ENCODE measurements at places on chromosomes 6 and 20. TPM values are rescaled to one million over a fixed set of nuclear protein-coding genes. Genes with fewer than 3 reads are reported as not detected.

PCK1 gene
- not detected for total RNA-seq

DNA sequence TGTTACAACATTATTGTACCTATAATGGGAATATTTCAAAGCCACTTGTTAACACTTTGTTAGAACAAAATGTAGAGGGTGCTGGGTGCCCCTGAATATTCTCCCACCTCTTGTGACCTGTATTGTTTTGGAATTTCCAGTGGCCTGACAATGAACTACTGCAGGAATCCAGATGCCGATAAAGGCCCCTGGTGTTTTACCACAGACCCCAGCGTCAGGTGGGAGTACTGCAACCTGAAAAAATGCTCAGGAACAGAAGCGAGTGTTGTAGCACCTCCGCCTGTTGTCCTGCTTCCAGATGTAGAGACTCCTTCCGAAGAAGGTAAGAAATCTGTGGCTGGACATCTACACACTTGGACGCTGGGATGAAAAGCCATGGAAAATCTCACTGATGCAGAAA lies 28.9 kb downstream of the PLG start:
- no peak for DNase-seq
- peaks cover 4% of the 10 kb centered on the region for H3K27me3 ChIP-seq
- no peak overlapping the region for H3K27ac ChIP-seq
- no peaks in the 10 kb centered on the region for H3K36me3 ChIP-seq
- H3K4me1 ChIP-seq: no peaks in the 10 kb centered on the region
- H3K4me3 ChIP-seq: no peak overlapping the region

RCAN2 gene
- 0.37 TPM for total RNA-seq

DEFB132 gene
- total RNA-seq: not detected

TFAP2D gene
- not detected for total RNA-seq

DNA sequence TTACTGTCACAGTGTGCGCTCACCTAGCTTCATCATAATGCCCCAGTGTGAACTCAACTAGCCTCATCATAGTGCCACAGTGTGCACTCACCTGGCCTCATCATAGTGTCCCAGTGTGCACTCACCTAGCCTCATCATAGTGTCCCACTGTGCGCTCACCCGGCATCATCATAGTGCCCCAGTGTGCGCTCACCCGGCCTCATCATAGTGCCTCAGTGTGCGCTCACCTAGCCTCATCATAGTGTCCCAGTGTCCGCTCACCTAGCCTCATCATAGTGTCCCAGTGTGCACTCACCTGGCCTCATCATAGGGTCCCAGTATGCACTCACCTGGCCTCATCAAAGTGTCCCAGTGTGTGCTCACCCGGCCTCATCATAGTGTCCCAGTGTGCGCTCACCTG lies 10.6 kb downstream of the TMEM242 start:
- peaks cover 11% of the 10 kb centered on the region for H3K4me1 ChIP-seq
- DNase-seq: no peak
- no peak overlapping the region for H3K27ac ChIP-seq
- no peaks in the 10 kb centered on the region for H3K27me3 ChIP-seq

SALL4 gene
- total RNA-seq: 0.11 TPM

ZNF217 gene
- total RNA-seq: 144 TPM

RNF144B gene
- total RNA-seq: 3.6 TPM

DNA sequence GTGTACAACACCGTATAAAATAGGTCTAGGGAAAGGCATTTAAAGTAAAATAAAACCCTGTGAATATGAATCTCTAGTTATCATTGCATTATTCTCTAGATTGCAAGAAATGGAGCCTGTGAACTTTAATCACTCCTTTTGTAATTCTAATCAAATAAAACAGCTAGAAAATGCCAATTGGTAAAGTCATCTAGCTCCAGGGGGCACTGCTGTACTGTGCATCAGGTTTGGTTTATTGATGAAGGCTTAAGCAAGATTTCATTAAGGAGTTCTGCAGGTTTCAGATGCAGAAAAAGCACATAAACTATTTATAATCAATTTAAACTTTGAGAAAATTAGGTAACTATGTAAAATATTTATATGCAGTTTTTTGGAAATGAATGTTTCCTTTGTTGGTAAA lies 645.0 kb downstream of the PHF3 start:
- DNase-seq: no peak
- no peak overlapping the region for H3K4me3 ChIP-seq
- no peaks in the 10 kb centered on the region for H3K36me3 ChIP-seq
- H3K4me1 ChIP-seq: no peaks in the 10 kb centered on the region

DNA sequence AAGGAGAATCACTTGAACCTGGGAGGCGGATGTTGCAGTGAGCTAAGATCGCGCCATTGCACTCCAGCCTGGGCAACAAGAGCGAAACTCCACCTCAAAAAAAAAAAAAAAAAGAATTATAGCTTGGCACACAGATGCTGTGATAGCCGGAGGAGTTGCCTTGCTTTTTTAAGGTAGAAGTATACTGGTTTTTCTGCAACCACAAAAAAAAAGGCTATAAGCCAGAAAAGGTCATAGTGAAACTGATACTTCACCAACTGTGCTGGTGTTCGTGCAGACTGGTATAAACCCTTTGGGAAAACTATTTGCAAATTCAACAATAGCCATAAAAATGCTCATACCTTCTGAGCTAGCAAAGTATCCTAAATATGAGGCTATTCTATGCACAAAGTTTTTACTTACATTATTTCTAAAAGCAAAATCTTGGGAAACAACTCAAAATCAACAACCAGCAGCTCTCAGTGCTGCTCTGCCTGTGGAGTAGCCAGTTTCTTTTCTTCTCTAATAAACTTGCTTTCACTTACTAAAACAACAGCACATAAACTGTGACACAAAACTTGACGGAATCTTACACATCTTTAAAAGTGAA lies 44.0 kb downstream of the B4GALT5 start:
- H3K27ac ChIP-seq: peak overlapping the region; percentile 76
- peak overlapping the region; percentile 68 for H3K4me3 ChIP-seq
- H3K27me3 ChIP-seq: peaks cover 4% of the 10 kb centered on the region
- no peak for DNase-seq
- peaks cover 9% of the 10 kb centered on the region for H3K36me3 ChIP-seq

DNA sequence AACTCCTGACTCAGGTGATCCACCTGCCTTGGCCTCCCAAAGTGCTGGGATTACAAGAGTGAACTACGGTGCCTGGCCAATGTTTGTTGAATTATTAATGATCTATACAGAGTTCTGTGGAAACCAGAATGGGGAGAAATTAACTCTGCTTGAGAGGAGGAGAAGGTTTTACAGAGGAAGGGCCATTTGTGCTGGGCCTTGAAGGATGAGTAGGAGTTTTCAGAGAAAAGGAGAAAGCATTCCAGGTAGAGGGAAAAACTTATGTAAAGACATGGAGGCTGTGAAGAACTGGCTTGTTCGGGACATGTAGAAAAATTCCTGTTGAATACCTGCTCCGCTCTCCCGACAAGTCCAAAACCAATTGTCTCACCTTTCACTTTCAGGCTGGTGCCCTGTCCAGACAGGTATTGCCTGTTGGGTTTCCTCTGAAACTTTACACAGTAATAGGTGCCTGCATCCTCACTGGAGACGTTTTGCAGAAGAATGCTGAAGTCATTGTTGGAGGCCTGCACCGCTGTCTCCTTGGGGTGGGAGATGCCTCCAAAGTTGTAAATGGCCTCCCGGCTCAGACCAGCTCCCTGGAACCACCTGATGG lies 11.3 kb upstream of the NSFL1C start:
- no peak for DNase-seq
- peaks cover 2% of the 10 kb centered on the region for H3K4me1 ChIP-seq
- peaks cover 11% of the 10 kb centered on the region for H3K27me3 ChIP-seq
- H3K27ac ChIP-seq: no peak overlapping the region
- H3K36me3 ChIP-seq: no peaks in the 10 kb centered on the region

DNA sequence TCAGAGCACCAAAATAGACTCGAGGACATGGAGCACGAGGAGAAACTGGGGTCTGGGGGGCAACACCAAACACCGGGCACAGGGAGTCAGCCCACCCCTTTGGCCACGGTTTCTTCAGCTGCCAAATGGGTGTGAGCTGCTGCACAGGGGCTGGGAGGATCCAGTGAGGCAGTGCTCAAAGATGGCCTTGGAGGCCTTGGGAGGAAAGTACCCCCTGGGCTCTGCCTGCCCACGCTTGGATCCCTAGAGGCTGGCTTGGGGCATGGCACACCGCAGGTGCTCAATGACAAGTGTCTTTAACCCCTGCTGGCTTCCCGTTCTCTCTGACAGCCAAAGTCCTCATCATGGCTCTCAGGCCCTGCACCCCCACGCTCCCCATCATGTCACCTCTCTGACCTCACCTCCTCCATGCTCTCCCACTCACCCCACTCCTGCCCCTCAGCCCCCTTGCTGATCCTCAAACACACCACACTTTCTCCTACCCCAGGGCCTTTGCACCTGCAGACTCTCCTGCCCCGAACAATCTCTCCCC lies 190.3 kb downstream of the ANKRD60 start:
- peaks cover 3% of the 10 kb centered on the region for H3K27me3 ChIP-seq
- DNase-seq: no peak
- no peaks in the 10 kb centered on the region for H3K4me1 ChIP-seq
- no peak overlapping the region for H3K4me3 ChIP-seq

SRSF12 gene
- not detected for total RNA-seq

GRCh38 chr6:67888886-67889681 lies 746.0 kb upstream of the ADGRB3 start:
- H3K27me3 ChIP-seq: no peaks in the 10 kb centered on the region
- H3K4me1 ChIP-seq: no peaks in the 10 kb centered on the region
- no peaks in the 10 kb centered on the region for H3K36me3 ChIP-seq
- H3K27ac ChIP-seq: no peak overlapping the region

GRCh38 chr6:5619249-5619648 lies 357.9 kb downstream of the FARS2 start:
- H3K36me3 ChIP-seq: peaks cover 41% of the 10 kb centered on the region
- peak; percentile 51 for DNase-seq
- no peaks in the 10 kb centered on the region for H3K27me3 ChIP-seq
- H3K4me1 ChIP-seq: peaks cover 14% of the 10 kb centered on the region
- H3K4me3 ChIP-seq: peak overlapping the region; percentile 61

LGSN gene
- total RNA-seq: 0.17 TPM

DNA sequence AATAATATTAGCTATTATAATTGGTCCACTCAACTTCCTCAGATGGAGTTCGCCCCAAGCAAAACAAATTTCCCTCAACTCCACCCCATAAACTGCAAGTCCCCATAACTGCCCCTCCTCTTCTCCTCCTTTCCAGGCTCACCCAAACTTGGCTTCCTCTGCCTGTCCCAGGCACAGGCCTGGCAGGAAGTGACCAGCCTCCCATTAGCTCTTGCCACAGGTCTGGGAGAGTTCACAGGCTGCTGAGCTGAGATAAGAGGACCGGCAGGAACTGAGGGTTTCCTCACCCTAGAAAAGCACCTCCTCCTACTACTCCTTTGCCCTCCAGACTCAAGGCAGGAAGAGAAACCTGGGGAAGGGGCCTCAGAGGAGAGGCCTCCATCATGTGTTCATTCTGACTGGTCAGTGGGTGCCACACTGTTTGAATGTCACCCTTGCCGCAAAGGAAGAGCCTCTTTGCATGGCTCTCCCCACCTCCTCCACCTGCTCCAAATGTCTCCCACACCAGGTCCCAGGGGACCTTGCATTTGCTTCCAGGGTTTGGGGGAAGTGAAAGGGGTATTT lies 24.5 kb upstream of the SMIM29 start:
- peaks cover 2% of the 10 kb centered on the region for H3K36me3 ChIP-seq
- DNase-seq: no peak
- peaks cover 14% of the 10 kb centered on the region for H3K4me1 ChIP-seq
- H3K27ac ChIP-seq: no peak overlapping the region
- no peaks in the 10 kb centered on the region for H3K27me3 ChIP-seq

GRCh38 chr6:144364208-144364720 lies 79.1 kb downstream of the UTRN start:
- H3K27me3 ChIP-seq: no peaks in the 10 kb centered on the region
- peak overlapping the region; percentile 36 for H3K27ac ChIP-seq
- H3K4me3 ChIP-seq: no peak overlapping the region
- H3K4me1 ChIP-seq: peaks cover 42% of the 10 kb centered on the region
- H3K36me3 ChIP-seq: peaks cover 56% of the 10 kb centered on the region

GRCh38 chr6:159679091-159680077 lies 13.7 kb downstream of the SOD2 start:
- H3K36me3 ChIP-seq: peaks cover 24% of the 10 kb centered on the region
- H3K27ac ChIP-seq: peak overlapping the region; percentile 1
- peaks cover 6% of the 10 kb centered on the region for H3K4me1 ChIP-seq

PBOV1 gene
- total RNA-seq: not detected

GRCh38 chr6:167469672-167470071 lies 144.8 kb downstream of the TTLL2 start:
- H3K27me3 ChIP-seq: peaks cover 4% of the 10 kb centered on the region
- H3K4me1 ChIP-seq: peaks cover 4% of the 10 kb centered on the region
- H3K4me3 ChIP-seq: no peak overlapping the region
- no peak for DNase-seq
- no peak overlapping the region for H3K27ac ChIP-seq

- peak overlapping the region; percentile 43 for H3K4me3 ChIP-seq
- H3K4me1 ChIP-seq: peaks cover 81% of the 10 kb centered on the region
Observed at GRCh38 chr20:31680286-31681127, 42.2 kb downstream of the BCL2L1 start.

DNA sequence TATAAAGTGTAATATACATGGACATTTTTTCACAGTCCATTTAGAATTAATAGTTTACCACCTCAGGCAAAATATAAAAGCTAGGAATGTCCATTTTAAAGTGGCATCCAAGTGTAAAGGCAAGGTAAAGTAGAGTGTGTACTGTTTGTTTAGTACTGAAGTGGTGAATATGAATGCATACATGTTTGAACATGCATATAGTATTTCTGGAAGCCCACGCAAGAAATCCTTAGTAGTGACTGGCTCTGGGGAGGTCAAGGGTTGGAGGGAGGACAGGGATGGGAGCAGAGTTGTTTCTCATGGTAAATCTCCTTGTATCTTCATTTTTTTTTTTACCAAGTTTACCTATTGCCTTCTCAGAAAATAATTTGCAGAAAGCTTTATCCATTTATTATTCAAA lies 129.2 kb downstream of the UNC5CL start:
- peaks cover 1% of the 10 kb centered on the region for H3K4me1 ChIP-seq
- peaks cover 33% of the 10 kb centered on the region for H3K27me3 ChIP-seq
- no peaks in the 10 kb centered on the region for H3K36me3 ChIP-seq
- DNase-seq: no peak
- H3K4me3 ChIP-seq: no peak overlapping the region
- no peak overlapping the region for H3K27ac ChIP-seq

DNA sequence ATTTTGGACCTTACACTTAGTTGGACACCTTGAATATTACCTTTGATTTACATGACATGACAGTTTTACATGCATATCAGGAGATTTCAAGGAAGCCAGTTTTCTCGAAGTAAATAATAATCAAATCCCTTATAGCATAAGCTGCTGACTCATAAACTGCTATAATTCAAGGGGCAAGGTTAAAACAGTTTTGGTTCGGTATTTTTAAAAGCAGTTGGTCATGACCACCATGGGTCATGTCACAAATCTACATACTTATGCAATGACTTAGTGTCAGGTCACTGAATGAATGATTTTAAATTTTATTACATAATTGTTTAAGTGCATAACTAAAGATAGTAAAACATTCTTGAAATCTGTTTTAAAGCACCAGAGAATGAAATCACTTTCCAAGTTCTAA lies 158.0 kb downstream of the DST start:
- DNase-seq: no peak
- no peak overlapping the region for H3K27ac ChIP-seq
- no peaks in the 10 kb centered on the region for H3K27me3 ChIP-seq
- no peaks in the 10 kb centered on the region for H3K4me1 ChIP-seq
- no peak overlapping the region for H3K4me3 ChIP-seq
- no peaks in the 10 kb centered on the region for H3K36me3 ChIP-seq

GNAS-AS1 gene
- total RNA-seq: 1.6 TPM

- H3K4me1 ChIP-seq: peaks cover 40% of the 10 kb centered on the region
- DNase-seq: no peak
- peaks cover 21% of the 10 kb centered on the region for H3K36me3 ChIP-seq
- no peak overlapping the region for H3K4me3 ChIP-seq
Observed at GRCh38 chr20:45047581-45048119, 53.3 kb downstream of the KCNS1 start.

GRCh38 chr20:34708621-34709043 lies 4.5 kb downstream of the TP53INP2 start:
- peaks cover 6% of the 10 kb centered on the region for H3K36me3 ChIP-seq
- DNase-seq: peak; percentile 79
- peak overlapping the region; percentile 72 for H3K27ac ChIP-seq
- H3K27me3 ChIP-seq: peaks cover 7% of the 10 kb centered on the region
- peaks cover 28% of the 10 kb centered on the region for H3K4me1 ChIP-seq

Data from activated naive CD8-positive, alpha-beta T cell treated with anti-CD3 and anti-CD28 coated beads, Interleukin-2, amount 10 ng/mL, durations not matched to agents 7 days and 5 days (primary cell).